H9 (cell line): ENCODE measurements at places on chromosomes 7 and 10.
A peak's percentile ranks its signal among the peaks of the same experiment; 100 is the strongest.

DNA sequence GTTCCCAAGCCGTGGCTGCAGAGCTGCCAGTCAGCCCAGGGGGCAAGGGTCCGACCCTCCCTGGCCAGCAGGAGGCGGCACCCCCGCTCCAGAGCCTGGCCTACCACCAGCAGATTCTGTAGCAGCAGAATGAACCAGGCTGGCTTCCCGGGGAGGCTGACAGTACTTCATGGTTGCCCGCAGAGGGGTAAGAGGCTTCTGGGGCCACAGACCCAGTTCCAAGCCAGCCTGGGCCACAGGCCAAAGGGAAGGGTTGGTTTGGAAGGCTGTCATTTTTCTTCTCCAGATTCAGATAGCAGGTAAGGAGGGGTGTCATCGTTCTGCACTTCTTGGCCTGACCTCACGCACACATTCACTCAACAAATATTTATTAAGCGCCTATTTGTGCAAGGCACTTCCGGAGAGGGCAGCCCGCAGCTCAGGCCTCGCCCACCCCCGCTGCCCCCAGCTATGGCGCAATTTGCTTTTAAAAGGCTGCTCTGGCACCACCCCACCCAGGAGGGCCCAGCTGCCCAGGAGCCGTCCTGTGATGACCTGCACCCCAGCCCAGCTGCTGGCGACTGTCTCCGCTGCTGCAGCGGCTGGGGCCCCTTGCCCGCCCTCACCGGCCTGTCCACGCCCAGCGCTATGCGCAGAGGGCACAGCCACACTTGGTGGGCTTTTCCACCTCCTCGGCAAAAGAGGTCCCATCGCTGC, 168.5 kb downstream of the LCOR start:
- DNase-seq: peak; percentile 65

DNA sequence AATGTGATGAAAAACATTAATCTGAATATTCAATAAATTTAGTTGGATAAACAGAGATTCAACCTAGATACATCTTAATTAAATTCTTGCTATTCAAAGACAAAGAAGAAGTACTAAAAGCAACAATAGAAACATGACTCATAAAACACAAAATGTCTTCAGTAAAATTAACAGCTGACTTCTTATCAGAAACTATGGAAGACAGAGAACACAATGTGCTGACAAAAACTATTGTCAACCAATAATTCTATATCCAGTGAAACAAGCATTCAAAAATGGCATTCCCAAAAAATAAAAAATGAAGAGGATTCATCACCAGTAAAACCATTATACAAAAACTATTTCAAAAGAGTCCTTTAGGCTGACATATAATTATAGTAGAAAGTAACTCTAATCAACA, 400.5 kb upstream of the SORCS1 start:
- DNase-seq: no peak

DNA sequence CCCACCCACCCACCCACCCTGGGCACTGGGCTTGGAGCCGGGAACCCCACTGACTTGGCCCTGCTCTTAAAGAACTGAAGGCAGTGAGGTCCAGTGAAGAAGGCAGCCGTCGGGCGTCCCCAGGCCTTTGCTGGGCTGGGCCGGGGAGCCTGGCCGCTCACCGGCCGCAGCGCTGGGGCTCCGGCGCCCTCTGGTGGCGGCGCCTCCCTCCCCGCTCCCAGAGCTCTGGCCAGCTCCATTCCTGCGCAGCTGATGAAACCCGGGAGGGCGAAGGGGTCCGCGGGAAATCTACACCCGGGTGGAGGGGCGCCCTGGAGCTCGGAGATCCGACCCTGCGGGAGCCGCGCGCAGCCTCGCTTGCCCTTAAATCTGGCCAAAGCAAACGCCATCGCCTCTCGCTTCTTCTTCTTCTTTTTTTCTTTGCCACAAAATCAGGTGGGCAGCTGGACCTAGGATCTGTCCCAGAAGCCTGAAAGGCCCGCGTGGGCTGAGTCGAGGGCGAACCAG, 1.7 kb upstream of the CXCL12 start:
- peak; percentile 81 for DNase-seq

DNA sequence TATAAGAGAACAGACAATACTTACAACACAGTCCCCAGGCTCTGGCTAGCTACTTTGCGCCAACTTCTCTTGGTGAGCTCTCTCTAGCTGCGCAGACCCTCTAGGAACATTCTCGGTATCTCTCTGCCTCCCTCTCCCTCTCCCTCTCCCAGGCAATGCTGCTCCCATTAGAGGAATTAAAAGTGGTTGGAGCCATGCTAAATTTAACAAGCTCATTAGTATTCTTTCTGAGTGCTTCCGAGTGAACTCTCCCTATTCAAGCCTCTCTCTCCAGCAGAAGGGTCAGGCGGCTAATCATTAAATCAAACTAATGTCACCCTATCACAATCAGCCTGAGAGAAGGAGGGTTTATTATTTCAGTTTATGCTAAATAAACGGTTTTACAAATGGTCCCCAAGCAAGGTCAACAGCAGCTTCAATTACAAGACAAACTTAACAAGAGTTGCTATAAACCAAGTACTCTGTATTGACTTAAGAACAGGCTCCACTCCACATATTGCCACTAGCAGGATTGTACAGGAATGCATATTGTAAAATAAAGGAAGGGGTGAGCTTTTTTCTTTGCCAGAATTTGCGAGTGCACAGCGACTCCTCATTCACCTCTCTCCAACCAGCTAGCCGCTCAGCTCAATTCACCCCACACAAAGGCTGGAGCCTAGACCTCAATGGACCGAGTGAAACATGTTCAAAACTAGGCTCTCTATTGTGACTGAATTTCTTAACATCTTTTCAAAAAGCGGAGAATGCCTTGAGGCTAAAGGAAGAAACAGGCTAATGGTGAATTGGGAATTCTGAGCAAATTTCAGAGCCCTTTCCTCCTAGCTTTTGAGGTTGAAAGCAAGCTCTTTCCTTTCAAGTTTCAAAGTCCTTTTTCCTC, 84.4 kb downstream of the GLI3 start:
- no peak for DNase-seq

GRCh38 chr7:106566672-106567071, 94.3 kb downstream of the CCDC71L start:
- no peak for DNase-seq

DNA sequence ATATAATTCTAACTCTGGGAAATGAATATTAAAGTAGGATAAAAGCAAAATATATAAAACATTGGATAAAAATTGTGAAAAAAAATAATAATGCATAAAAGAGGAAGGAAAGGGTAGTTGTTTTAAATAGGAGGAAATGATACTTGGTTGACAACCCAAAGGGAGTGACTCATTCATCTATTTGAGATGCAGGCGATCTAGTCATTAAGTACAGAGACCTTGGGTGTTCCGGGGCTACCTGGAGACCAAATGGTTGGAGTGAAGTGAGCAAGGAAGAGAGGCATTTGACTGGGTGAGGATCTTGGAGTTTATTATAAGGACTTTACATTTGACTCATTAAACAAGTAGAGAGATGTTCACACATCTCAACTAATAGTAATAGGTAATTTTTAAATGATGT, 111.0 kb downstream of the LRRTM3 start:
- no peak for DNase-seq
